ENCODE measurements at places on chromosomes 5 and 9. TPM values are rescaled to one million over a fixed set of nuclear protein-coding genes. Genes with fewer than 3 reads are reported as not detected.

The OR1Q1 gene
- not detected for total RNA-seq

The ANKRD34B gene
- total RNA-seq: 0.16 TPM

The CDKN2A gene
- not detected for total RNA-seq

The CCNI2 gene
- total RNA-seq: not detected

The WDR31 gene
- 1.1 TPM for total RNA-seq

The CER1 gene
- total RNA-seq: not detected

The CRHBP gene
- total RNA-seq: not detected

The LNPEP gene
- 5.7 TPM for total RNA-seq

The TAF11L10 gene
- not detected for total RNA-seq

The NUTM2G gene
- not detected for total RNA-seq

The KIAA1191 gene
- 78.9 TPM for total RNA-seq

The CACNA1B gene
- total RNA-seq: 0.05 TPM

The ANKRD18A gene
- 13.1 TPM for total RNA-seq

The NTRK2 gene
- not detected for total RNA-seq

The ASPN gene
- not detected for total RNA-seq

The TMED9 gene
- total RNA-seq: 275 TPM

The CARTPT gene
- not detected for total RNA-seq

The PCDHA9 gene
- total RNA-seq: not detected

The BRD8 gene
- total RNA-seq: 46.6 TPM

The IL3 gene
- total RNA-seq: not detected

The PTTG1 gene
- total RNA-seq: 221 TPM

The PCDHGA8 gene
- 0.06 TPM for total RNA-seq

The TNFAIP8 gene
- 24.8 TPM for total RNA-seq

The TMOD1 gene
- total RNA-seq: 2.1 TPM

The ZNG1E gene
- total RNA-seq: 68.7 TPM

The FAM114A2 gene
- total RNA-seq: 13.9 TPM

The DMRT3 gene
- total RNA-seq: not detected

The IPPK gene
- total RNA-seq: 14.3 TPM

The CAMK4 gene
- 0.20 TPM for total RNA-seq

The FAM219A gene
- 15.7 TPM for total RNA-seq

The TSSK1B gene
- not detected for total RNA-seq

The IRGM gene
- not detected for total RNA-seq

The IL5 gene
- not detected for total RNA-seq

The FCN2 gene
- not detected for total RNA-seq

The POU5F2 gene
- not detected for total RNA-seq

The CYSRT1 gene
- 5.1 TPM for total RNA-seq

The ADAMTS12 gene
- 7.0 TPM for total RNA-seq

The SPINK13 gene
- 0.27 TPM for total RNA-seq

The TRIO gene
- 103 TPM for total RNA-seq

The SNX2 gene
- total RNA-seq: 40.6 TPM

The PTRH1 gene
- 18.8 TPM for total RNA-seq

The ADAMTS19 gene
- total RNA-seq: not detected

The DOLK gene
- total RNA-seq: 36.0 TPM

The CARD9 gene
- total RNA-seq: 1.3 TPM

The MEIKIN gene
- not detected for total RNA-seq

The GPR21 gene
- not detected for total RNA-seq

The SLC1A3 gene
- total RNA-seq: not detected
